Keratinocyte (primary cell): ENCODE measurements at places on chromosomes 1 and 21.

DNA sequence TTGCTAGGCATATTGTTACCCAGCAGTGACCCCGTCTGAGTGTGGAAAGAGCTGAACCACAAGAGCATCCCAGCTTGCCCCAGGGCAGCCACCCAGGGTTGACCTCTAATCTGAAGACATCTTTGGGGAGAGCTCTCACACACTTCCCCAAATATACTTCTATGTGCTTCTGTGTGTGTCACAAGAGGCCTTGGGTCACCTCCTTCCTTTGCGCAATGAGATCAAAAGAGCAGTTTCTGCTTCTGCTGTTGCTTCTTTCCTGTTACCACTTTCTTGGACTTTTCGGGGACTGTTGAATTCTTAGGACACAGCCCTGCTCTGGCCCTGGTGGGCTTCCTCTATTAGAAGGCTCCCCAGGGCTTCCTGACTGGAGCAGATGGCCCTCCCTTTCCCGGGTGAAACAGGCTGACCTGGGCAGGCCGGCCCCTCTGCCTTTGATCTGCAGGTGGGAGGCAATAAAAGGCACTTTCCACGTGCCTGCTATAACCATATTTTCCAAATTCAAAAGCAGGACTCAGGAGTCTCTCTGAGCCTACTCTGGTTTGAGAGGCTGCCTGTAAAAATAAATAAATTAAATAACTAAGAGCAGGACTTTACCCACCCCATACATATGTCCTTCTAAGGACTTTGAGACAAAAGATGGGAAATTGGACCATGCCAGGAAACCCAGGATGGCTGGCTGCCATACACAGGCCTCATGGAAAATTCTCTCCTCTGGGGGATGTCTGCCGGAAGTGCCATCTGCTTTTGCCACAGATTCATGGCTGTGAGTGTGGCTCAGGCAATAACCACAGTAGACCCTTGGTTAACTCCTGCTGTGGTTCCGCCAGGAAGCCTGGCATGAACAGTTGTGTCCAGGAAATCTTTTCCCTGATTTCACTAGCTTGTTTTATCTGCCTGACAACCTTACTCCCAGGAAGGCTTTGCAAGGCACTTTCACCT is 28.3 kb upstream of the RCSD1 start:
- DNase-seq, result no peak

DNA sequence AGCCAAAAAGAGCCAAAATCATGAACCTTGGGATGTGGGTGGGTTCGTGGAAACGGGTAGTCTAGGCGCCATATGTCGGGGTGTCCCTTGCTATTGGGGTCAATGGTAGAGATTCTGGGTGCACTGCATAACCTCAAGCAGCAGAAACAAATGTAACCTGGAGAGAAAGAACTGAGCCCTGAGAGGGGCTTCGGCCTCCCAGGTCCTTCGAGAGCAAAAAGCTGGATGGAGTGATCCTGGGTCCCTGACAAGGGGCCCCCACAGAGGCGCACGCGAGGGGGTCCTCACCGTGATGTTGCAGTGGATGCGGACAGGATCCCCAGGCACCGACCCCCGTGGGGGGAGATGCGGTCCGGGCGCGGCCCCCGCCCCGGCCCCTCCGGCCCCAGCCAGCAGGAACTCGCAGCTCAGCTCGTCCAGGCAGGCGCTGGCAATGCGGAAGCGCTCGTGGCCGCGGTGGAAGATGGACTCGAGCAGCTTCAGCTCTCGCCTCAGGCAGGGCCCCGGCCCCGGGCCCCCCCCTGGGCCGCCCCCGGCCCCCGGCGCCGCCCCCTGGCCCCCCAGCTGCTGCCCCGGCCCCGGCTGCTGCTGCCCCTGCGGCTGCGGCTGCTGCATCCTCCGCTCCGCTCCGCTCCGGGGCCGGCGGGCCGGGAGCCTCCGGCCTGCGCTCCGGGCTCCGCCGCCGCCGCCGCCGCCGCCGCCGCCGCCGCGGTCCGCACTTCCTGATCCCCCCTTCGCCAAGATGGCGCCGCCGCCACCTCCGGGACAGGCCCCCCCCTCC is at the start of gene UBE2Q1:
Gene UBE2Q1, minus strand, starts transcription at position 724 of the 781 bp plus-strand sequence. Its CDS starts 109 bp downstream, at position 615.
- no peak for DNase-seq

DNA sequence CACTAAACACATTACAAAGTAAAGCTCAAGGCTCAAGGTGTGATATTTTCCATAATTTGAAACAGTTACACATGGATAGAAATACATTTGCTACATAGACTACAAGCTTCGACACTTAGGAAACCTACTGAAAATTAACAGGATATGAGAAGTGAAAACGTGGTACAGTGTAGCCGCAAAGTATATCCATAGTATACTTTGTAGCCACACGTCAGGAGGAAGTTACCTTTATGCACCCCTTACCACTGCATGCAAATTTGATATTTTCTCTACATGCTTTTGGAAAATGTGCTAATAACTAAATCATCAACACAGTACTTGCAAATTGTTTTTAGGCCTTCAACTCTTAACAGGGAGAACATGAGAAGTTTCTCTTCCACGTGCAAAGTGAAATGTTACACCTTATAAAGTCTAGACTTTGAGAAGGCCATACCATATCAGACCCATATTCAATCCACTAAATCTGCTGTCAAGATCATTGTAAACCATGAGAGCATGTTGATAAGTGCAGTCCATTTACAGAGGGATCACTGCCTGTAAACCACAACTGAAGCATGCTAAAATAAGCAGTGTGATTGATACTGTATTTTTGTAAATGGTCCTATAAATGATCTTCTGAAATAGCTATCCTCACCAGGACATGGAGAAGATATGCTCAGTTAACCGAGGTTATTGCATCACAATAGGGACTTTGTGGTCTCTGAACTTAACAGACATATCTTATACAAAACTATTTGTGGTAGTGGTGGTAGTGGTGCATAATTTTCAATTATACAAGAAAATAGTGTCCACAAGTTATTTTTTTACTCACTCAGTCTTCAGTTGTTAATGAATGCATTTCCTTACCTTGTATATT is 64.7 kb downstream of the VAV3 start:
- DNase-seq, result no peak

GRCh38 chr1:117284399-117285215 is 73.9 kb upstream of the VTCN1 start:
- peak; percentile 25 for DNase-seq

DNA sequence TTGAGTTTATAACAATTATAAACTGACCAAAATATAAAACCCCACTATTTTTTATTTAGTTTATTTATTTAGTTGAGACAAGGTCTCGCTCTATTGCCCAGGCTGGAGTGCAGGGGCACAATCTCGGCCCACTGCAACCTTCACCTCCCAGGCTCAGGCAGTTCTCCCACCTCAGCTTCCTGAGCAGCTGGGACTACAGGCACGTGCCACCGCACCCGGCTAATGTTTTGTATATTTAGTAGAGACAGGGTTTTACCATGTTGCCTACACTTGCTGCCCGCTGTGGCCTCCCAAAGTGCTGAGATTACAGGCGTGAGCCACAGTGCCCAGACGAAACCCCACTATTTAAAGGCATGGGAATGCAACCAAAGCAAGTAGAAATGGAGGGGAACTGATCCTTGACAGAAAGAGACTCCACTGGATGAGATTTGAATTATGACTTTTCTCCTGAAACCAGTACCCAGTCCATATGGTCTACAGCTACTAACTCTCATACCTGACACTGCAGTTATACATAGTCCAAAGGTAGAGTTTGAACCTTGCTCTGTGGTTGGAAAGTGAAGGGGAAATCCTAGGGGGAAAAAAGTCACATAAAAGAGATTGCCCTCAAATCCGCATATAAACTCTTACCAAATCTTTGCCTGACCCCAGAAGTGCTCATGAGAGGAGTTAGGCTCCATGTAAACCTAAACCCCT is 11.3 kb downstream of the LRRC8C start:
- DNase-seq, result no peak

- DNase-seq, result no peak
Measured at GRCh38 chr1:55047611-55048010, 8.3 kb downstream of the PCSK9 start.

- DNase-seq, result no peak
Measured at GRCh38 chr1:8356256-8357209, 38.6 kb downstream of the SLC45A1 start.

- no peak for DNase-seq
Measured at GRCh38 chr1:202192770-202193613, 607 bp upstream of the LGR6 start.

- DNase-seq, result no peak
Measured at GRCh38 chr1:181910905-181911304, 150.6 kb downstream of the ZNF648 start.

DNA sequence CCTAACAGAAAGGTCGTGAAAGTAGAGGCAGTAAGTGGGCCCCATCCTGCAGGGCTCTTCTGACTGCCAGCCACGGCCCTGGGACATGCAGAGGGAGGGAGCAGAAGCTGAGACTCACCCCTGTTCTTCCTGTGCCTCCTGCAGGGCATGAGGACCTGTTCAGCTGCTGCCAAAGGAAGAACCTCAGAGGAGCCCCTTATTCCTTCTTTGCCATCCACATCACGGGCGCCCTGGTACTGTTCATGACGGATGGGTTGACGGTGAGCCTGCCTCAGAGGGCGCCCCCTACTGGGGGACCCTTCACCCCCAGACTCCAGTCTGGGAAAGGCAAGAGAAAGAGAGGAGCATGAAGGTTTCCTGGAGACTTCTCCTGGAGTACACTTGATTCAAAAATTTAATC is 47.1 kb downstream of the ELK4 start:
- no peak for DNase-seq

- DNase-seq, result no peak
Measured at GRCh38 chr1:219542828-219543518, 69.9 kb downstream of the ZC3H11B start.

DNA sequence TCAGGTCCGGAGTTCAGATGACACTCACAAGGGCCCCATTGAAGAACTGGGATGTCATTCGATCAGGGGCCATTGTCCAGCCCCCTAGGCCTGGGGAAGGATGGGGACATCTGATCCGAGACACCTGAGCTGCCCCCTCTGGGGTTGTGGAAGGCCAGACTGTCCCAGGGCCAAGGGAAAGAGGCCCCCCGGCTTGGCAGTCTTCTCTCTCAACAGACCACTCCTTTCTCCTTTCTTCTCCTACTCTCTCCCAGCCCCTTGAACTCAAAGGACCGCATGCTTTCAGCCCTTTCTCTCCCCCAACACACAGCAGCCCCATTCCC is 1.1 kb downstream of the S100A1 start:
- DNase-seq, result no peak

GRCh38 chr1:236275061-236275460 is 6.7 kb downstream of the ERO1B start:
- DNase-seq, result no peak

DNA sequence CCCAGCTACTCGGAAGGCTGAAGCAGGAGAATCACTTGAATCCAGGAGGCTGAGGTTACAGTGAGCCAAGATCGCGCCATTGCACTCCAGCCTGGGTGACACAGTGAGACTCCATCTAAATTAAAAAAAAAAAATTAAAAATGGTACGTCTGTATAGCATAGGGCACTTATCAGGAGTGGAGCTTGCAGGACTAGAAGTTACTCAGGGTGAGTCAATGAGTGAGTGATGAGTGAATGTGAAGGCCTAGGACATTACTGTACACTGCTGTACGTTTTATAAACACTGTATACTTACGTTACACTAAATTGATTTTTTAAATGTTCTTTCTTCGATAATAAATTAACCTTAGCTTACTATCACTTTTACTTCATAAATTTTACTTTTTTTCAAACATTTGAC is 183.6 kb downstream of the NR5A2 start:
- DNase-seq, result no peak

GRCh38 chr21:39666681-39667315 is 54.1 kb downstream of the B3GALT5 start:
- no peak for DNase-seq

DNA sequence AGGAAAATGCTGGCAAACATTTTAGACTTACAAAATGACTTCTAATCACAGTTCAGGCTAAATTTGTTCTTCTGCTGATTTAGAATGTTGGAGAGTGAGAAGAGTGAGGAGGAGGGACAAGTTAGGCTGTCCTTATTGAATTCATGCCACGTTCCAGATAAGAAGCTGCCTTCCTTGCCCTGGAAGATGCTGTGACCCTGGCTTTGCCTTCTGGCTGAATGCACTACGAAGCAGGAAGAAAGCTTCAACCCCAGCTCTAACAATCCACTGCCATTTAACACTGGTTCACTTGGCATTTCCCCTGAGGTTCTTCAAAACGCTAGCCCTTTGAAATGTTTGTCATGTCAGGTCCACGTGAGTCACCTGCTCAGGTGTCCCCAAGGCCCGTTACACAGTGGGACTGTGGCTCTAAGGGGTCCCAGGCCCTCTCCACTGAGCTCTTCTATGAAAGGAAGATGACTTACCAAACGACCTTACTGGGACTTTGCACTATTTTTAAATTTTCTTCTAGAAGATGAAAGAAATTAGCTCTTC is 30.0 kb upstream of the LRRC8C start:
- DNase-seq, result no peak

DNA sequence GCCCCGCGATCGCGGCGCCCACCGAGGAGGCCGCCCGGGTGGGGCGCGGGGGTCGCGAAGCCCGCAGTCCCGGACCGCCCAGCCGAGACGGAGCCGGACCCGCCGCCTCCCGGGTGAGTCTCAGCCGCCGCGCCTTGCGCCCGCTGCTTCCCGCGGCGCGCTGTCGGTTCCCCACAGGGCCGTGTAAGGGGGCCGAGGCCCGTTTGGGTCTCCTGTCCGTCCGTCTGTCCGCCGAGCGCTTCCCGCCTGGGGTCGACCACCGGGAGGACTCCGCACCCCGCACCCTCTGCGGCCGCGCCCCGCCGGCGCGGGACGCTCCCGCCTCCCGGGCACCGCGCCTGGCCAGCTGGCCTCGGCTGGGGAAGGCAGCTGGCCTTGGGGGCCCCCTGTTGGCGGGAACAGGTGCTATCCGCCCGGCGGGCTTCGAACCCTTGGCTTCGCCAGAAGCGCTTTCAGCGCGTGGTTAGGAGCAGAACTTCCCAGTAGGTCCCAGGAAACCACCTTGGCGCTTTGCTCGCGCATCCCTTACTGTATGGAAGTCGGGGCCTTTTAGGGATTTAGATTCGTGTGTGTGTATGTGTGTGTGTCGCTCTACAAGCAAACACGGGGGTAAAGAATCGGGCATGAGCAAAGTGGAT is 414 bp downstream of the TMEM51 start:
- no peak for DNase-seq

DNA sequence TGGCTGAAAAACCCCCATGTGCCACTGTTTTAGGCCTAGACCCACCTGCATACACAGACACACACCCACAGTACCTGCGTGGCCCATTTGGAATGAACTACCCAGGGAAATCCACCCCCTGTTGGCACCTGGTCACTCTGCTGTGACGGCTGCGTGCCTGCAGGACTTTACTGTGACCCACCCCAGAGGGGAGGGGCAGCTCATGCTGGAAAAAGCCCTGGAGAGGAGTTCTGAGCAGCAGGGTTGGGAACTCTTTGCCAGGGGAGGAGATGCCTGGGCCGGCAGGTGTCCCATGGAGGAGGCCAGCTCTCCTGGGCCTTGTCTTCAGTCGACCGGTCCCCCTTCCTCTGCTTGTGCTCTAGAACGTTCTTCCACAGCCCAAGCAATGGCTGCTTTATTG is 87.3 kb upstream of the CSF3R start:
- no peak for DNase-seq

- no peak for DNase-seq
Measured at GRCh38 chr1:118989006-118989815, 1.1 kb upstream of the TBX15 start.

DNA sequence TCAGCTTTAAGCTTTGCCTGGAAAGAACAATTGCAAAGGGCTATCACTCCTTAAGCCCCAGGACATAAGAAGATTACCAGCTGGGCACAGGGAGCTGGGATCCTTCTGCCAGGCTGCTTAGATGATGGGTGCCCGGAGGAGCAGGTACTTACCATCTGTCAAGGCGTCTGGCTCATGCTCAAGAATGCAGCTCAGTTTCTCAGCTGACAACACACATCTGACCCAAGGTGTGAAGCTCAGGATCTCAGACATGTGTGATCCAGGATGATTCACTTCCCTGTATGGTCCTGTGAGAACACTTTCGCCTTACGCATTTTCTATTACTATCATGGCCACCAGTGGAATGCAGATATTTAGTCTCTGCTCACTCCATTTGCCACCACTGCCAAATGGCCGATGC is 14.7 kb upstream of the DISC1 start:
- no peak for DNase-seq
